ENCODE measurements at places on chromosomes 6 and 20.

GRCh38 chr6:167860550-167861226 is 34.0 kb downstream of the AFDN start:
- DNase-seq: no peak

GRCh38 chr20:7291946-7292345 is 524.5 kb downstream of the BMP2 start:
- DNase-seq: no peak

GRCh38 chr6:44228031-44228430 is 4.6 kb downstream of the SLC29A1 start:
- DNase-seq: no peak

GRCh38 chr6:31354864-31355582 is 2.0 kb downstream of the HLA-B start:
- DNase-seq: no peak

- no peak for DNase-seq
Measured at GRCh38 chr6:138031850-138032249, 75.4 kb downstream of the PERP start.

DNA sequence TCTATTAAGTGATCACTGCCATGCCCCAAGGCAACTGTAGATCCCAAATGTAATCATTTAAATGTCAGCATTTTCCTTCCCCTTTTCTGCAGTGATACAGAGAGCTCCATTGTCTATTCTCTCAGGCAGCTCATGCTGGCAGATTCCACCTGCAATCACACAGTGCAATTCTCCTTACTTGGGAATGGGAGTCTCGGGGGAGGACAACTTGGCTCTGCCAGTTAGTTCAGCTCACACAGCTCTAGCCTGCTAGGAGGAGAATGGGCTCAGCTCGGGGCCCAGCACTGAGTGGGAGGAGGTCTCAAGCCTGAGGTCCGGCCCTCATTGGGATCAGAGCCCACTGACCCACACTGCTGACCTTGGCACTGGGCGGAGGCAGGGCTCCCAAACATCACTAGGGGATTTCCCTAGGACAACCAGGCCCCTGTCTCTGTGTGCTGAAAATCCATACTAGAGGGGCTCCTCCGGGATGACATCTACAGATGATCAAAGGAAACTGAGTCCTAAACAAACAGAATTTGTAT is 109.2 kb upstream of the ASF1A start:
- no peak for DNase-seq

- DNase-seq: no peak
Measured at GRCh38 chr20:25084626-25085187, 2.8 kb upstream of the VSX1 start.

DNA sequence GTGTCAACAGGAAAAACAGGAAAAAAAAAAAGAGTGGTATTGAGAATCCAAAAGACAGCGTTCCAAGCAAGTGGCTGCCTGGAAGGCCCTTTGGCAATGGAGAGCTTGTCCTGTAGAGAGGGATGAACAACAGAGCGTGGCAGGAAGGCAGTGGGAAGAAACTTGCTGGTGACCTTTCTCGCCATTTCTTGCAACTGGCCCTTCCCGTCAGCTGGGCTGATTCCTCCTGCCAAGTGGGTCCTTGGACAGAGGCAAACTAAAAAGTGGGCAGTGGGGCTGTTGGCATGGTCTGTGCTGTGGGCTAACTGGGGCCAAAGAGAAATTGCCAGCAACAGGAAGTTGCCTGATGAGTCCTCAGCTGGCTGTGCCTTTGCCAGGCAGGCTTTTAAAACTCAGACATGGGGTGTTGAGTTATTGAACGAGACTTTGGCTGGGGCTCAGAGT is 43.9 kb upstream of the CLDN20 start:
- DNase-seq: no peak

DNA sequence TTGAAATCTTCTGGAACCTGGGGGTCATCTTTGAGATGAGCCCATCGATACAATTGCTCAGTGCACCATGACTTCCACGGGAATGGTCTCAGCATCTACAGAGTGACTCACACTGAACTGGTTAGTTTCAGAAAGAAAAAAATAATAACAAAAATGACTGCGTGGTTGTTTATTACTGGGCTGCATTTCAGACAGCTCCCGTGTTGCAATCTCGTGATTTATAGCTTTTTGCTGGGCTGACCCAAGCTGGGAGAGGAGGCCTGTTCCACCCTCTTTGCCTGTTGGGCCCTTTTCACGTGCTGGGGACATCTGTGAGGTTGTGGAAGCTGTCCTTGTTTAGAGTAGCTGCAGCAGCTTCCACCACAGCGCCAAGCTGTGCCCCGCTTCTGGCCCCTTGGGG is 225.5 kb downstream of the BMP7 start:
- DNase-seq: no peak

- no peak for DNase-seq
Measured at GRCh38 chr6:12842114-12842513, 125.5 kb downstream of the PHACTR1 start.

GRCh38 chr6:13146442-13146841 is 181.9 kb downstream of the TBC1D7 start:
- DNase-seq: no peak

DNA sequence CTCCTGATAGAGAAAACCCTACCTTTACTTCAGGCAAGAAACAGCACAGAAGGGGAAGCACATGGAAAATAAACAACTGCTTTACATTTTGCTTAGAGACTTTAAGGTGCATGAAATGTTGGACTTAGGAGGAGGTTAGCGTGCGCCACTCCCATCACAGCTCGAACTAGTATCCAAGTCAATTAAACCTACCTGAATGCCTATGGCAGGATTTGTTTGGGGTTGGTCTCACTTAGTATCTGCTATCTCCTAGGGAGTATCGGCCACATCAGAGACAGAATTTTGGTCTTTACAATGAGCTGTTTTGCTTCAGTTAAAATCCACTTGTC is 12.0 kb downstream of the CYP24A1 start:
- no peak for DNase-seq

- no peak for DNase-seq
Measured at GRCh38 chr6:33880104-33880678, 76.4 kb upstream of the MLN start.

DNA sequence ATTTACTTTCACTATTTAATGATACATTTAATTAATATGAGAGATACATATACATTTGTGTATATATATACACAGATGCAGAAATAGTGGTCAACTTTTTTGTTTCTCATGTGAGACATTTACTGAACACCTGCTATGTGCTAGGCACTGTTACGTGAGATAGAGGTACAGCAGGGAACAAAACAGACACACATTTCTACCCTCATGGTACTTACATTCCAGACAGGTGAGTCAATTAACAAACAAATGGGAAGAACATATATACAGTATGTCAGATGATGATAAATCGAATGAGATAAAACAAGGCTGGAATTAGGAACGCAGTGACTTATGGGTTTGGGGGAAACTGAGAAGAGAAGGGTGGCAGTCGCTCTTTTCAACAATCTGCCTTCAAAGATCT is 5.1 kb downstream of the TFB1M start:
- DNase-seq: no peak

DNA sequence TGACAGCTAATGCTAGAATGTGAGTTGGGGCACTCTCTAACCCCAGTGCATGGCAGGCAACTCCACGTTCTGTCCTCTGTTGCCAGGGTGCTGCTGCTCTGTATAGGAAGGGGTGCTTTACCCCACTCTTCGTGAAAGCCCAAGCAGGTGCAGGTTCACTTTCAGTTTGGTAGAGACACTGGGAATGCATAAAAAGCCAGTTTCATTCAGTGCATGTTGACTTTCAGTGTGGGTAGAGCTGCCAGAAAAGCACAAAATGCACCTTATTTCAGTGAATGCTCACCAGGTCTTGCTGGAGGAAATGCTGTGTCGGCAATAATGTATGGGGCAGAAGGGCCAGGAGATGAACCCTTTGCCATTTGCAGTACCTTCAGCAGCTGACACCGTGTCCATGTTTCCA is 62.1 kb upstream of the ADGRB3 start:
- no peak for DNase-seq

- DNase-seq: no peak
Measured at GRCh38 chr20:507761-508332, 35.7 kb downstream of the CSNK2A1 start.

DNA sequence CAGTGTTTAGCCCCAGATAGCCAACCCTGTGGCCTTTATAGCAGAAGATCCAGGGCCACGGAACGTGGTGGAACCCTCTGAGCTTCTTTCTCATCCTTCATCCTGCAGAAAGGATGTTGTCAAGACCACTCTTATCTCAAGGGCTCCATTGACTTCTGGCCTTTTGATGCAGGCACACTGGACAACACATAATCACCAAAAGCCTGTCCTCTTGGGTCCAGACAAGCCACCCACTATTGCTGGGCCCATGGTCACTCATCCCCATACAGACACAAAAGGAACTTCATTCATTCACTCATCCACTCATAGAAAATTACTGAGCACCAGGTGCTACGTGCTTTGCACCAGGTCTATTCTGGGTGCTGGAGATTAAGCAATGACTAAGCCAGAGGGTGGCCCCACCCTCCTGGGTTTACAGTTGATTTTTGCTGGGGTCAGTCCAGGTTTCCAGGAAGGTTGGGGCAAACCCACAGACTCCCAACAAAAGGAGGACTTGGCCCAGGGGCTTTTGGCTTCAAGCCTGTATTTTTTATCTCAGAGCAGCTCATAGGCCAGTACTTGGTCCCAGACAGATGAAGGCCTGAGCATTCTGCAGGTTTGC is 2.4 kb downstream of the CST8 start:
- DNase-seq: no peak

DNA sequence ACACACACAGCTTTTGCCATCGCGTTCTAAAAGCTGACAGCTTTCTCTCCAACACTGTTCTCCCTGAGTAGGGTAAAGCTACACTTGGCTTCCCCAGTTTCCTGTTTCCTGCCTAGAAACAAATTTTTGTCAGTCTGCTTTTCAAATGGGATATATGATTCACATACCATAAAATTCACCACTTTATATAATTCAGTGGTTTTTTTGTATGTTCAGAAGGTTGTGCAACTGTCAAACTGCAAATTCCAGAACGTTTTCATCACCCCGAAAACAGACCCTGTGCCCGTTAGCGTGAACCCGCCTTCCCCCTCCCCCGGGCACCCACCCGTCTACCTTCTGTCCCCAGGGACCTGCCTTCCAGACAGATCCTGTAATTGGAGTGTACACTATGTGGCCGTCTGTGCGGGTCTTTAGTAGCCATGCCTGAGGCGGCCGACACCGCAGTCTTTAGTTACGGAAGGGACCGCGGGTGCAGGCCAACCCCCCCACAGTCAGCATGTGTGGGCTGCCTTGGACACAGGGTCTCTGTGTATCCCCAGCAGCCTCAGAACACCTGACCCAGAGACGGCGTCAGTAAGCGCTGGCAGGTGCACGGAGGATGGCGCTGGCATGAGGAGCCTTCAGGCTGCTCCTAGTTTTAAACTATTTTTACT is 16.6 kb downstream of the HRH3 start:
- no peak for DNase-seq

- DNase-seq: peak; percentile 22
Measured at GRCh38 chr6:132763269-132763668, 5.6 kb upstream of the VNN2 start.
